ENCODE measurements at places on chromosomes 1 and 21.
A peak's percentile ranks its signal among the peaks of the same experiment; 100 is the strongest.

- no peak for DNase-seq
Observed at GRCh38 chr1:20740781-20741180, 8.3 kb upstream of the SH2D5 start.

DNA sequence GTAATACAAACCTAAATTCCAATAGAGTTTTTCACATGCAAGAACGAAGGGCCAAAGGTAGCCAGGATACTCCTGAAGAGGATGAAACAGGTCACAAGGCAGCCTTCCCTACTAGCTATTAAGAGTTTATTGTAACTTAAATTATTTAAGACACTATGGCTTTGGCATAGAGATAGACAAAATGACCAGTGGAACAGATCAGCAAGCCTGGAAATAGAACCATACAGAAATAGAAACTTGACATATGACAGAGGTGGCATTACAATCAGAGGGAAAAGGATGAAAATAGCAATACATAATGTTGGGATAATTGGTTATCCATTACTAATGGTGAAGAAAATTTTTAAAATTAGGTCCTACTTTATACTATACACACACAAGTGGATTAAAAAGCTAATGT is 16.5 kb downstream of the GFI1 start:
- no peak for DNase-seq

DNA sequence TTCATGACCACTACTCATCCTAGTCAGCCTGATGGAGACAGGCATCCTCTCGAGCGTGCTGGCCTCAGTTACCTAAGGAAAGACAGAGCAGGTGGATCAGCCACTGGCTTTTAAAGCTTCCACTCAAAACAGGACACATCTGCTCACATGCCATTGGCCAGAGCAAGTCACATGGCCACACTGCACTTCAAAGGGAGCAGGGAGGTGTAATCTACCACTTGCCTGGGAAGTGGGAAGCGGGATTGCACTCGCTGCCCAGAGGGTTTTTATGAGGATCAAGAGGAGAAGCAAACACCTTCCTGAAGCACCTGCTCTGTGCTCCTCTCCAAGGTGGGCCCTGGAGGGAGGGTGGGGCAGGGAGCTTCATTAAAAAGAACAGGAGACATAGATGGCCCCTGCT is 108.0 kb downstream of the TAS1R2 start:
- no peak for DNase-seq

DNA sequence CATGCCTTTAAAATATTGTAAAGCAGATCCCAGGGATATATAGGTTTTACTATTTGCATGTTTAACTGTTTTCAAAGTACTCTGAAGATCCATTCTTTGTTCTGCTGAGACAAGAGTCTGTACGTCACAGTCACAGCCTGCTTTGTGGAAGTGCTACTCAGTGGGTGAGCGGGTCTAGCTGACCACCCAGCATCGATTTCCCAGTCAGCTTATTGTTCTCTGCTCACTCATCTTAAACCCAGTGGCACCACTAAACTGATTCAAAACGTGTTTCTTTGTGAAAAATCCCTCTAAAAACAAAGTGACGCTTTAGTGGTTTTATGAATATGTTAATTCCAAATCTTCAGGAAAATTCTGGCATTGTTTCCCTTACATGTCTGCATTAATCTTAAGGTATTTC is 12.4 kb downstream of the PLPP3 start:
- no peak for DNase-seq

GRCh38 chr1:229204921-229205777 is 65.8 kb upstream of the RAB4A start:
- peak; percentile 49 for DNase-seq

- DNase-seq: peak; percentile 62
Observed at GRCh38 chr21:36859744-36860501, 106.5 kb downstream of the HLCS start.

- no peak for DNase-seq
Observed at GRCh38 chr1:91610102-91610501, 109.5 kb downstream of the CDC7 start.

GRCh38 chr1:242784084-242784483 is 259.6 kb upstream of the PLD5 start:
- no peak for DNase-seq

DNA sequence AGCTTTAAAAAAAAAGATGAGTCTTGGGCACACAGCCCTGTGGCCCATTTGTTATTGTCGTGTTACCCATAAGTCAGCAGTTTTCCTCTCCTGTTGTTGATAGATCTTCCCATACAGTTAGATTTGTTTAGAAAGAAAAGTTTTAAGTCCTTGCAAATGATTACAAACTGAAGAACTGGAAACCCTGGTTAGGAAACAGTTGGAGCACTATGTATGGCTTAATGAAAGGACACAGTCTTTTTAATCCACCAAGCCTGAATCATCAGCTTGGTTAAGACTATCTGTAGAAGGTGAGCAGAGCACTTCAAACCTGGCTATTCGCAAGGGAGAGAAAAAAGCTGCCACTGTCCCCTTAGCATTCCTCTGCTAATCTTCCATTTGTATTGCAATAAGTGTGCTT is 241.0 kb downstream of the DISC1 start:
- peak; percentile 15 for DNase-seq

DNA sequence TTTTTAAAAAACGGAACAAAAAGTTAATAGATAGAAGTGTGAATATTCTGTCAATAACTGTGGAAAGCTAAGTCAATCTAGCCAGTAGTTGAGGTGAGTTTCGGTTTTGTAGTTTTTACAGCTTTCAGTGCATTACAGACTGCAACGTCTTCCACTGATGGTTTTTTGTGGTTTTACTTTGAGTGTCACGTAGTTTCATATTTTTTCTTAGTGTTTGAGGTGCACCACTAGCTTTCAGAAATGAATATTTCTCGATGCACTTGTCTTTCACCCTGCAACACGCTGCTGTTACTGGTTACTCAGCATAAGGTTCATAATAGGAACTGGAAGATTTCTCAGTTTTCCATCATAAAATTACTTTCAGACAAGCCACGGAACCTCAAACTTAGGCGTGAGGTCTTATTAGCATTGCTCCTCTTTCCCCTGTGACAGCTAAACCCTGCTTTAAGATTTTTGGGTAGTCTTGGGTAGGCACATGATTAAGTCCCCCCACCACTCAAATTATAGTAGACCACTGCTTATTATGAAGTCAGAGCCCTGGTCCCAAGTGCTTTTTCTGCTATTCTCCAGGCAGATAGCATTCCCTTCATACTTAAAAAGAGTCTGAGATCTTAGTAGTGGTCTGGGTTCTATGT is 1412.7 kb downstream of the KCNT2 start:
- DNase-seq: no peak

GRCh38 chr1:196063294-196063693 is 544.9 kb downstream of the KCNT2 start:
- peak; percentile 16 for DNase-seq

DNA sequence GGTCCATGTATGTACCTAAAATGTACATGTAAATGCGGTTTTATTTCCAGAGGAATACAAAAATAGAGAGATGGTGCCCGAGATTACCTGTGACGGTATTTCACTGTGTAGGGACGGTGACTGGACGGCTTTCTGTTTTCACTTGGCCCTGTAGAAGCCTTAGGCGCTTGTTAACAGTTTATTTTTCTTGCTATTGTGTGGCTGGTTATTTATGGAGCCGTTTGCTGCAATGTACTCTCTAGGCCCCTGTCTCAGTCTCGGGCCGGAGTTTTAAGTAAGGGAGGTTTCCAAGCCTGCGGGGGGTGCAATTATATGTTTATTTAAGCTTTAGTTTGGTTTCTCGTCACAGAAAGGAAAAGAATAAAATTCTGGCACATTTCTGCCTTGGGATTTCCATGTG is 413 bp downstream of the EFCAB7 start:
- DNase-seq: no peak

DNA sequence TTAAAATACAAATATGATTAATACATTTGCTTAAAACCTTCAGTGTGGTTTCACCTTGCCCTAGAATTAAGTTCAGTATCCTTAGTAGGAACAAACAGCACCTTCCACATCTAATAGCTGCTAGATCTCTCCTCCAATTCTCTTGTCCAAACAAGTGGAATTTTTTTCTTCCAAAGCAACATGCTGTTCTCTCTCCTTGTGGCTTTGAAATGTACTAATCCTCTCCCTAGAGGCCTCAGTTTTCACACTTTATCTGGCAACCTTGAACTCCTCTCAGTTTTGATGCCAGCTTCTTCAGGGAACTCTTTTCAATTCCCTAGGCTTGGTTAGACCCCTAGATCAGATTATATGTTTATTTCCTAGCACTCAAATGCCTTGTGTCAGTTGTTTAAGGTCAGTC is 87.0 kb downstream of the GLUL start:
- DNase-seq: no peak

DNA sequence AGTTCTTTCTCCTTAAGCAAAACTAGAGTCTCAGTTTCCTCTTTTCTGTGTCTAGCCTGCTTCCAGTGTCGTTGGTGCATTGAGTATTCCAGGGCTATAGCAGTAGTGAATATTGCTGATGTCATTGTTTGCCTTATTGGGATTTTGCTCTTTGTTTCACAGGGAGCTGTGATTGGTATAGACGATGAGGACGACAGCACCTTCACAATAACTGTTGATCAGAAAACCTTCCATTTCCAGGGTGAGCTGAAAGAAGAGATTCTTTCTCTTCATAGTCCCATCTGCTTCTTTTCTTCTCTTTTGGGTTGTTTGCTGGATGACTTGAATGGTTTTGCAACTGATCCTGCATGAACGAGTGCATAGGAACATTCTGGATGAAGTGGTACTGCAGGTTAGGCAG is 52.4 kb downstream of the OSBPL9 start:
- DNase-seq: no peak

DNA sequence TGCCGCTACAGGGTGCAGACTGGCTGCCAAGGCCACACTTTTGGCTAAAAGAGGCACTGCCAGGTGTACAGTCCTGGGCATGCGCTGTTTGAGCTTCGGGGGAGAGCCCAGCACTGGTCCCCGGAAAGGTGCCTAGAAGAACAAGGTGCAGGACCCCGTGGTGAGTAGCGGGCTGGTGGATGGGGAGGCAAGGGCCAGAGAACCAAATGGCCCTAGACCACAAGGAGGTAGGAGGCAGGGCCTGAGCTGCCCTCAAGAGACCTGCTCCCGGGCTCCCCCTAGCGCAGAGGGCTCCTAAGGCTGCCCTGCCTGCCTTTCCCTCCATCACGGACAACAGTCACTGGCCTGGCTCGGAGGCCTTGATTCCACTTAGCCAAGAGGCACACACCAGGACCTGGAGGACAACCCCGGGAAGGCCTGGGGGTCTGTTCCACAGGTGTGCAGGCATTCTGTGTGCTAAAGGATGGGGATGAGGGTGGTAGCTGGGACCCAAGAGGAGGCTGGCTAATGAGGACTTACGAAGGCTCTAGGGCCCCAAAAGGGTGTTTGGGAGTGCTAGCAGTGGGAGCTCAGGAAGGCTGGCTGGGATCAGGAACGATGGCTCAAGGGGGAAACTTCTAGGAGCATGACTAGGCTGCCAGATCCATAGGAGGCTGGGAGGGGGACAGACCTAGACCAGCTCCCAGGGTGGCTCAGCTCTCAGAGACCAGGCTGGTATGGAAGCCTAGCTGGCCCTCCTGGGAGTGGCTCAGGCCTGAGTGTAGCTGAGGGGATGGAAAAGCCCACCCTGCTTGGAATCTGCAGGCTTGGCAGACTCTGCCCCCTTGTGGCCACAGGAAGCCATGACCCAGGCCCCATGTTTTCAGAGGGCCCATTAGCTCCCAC is 742 bp downstream of the ARTN start:
- peak; percentile 66 for DNase-seq

GRCh38 chr1:54105736-54106269 is 47.0 kb downstream of the CDCP2 start:
- DNase-seq: no peak

DNA sequence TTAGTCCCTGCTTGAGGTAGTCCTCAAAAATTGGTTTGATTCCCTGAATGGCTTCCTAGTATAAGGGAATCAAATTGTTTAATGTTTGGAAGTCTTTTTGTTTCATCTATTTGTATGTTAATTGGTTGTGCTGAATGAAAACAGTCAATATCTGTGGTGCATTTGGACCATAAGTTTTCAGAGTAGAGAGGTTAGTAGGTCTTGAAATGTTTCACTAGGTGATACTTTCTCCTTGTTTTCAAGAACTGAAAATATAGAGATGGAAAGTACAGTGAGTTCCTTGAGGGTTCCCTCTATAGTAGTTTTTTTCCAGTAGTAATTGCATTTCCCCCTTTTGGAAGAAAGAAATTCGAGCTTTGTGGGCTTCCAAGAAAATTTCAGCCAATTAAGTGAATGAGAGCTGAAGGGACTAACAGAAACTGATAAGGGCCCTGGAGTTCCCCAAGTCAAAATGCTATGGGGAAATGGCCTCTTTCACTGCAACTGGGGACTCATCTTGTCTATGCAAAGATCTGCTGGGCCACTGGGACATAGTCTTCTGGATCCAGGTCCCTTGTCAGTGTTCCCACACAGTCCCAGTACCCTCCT is 18.6 kb upstream of the CEP350 start:
- DNase-seq: no peak

DNA sequence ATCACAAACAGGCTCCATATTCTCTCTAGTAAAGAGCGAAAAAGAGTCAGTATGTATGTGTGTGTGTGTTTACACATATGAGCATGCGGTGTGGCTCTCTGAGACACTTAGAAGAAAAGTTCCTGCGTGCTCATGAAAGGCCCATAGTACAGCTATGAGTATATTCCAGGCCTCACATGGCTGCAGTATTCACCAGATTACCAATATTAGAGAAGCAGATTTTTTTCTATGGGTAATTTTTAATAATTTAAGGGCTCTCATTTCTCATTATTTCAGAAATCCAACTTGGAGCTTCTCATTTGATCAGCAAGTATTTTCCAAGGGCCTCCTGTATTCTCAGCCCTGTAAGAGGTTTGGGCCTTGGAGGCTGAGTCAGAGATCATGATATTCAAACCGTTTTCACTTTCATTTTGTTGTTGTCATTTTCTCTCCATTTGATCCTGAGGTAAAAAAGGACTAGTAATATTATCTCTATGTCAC is 232.9 kb upstream of the SGIP1 start:
- peak; percentile 82 for DNase-seq

- DNase-seq: no peak
Observed at GRCh38 chr1:229478852-229479251, 29.3 kb downstream of the NUP133 start.

GRCh38 chr1:17304151-17304825 is 3.7 kb upstream of the PADI4 start:
- no peak for DNase-seq

GRCh38 chr1:222914861-222915632 is 100.2 kb downstream of the DISP1 start:
- peak; percentile 91 for DNase-seq

GRCh38 chr21:28436286-28436932 is 556.3 kb downstream of the LTN1 start:
- DNase-seq: peak; percentile 49

DNA sequence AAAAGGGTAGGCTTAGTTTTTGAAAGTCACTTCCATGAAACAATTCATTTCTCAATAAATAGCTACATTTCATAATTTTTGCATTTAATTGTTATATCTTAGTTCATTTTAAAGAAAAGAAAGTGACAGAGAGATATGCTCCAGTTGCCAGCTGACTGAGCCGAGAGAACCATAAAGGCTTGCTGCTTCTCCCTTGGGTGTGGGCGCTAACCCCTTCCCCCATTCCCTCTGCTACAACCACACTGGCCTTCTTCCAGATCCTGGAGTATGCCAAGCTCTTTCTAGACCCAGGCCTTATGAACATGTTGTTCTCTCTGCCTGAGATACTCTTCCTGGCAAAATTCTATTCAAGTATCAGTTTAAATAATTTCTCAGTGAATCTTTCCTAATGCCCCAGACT is 12.3 kb downstream of the SORT1 start:
- peak; percentile 74 for DNase-seq

GRCh38 chr1:19073311-19074186 is 117.1 kb upstream of the IFFO2 start:
- DNase-seq: no peak
